ENCODE measurements at places on chromosomes 4 and X.

DNA sequence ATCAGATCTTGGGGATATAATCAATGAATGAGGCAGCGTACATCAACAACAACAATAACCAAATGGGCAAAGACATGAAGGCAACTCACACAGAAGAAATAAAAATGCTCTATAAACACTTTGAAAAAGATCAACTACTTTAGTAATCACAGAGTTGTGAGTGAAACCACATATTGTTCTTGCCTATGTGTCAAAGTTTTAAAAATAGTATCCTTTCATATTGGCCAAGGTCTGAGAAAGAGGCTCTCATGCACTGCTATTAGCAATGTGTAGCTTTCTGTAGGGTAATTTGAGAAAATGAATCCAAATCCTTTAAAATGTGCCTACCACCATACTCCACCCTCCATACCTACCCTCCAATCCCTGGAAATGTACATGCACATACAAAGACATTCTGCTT, 25.0 kb downstream of the COQ2 start:
- no peak for DNase-seq

DNA sequence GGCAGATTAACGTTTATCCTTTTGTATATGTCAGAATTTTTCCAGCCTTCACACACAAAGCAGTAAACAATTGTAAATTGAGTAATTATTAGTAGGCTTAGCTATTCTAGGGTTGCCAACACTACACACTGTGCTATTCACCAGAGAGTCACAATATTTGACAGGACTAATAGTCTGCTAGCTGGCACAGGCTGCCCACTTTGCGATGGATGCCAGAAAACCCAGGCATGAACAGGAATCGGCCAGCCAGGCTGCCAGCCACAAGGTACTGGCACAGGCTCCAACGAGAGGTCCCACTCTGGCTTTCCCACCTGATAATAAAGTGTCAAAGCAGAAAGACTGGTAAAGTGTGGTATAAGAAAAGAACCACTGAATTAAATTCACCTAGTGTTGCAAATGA, 94.8 kb downstream of the TET2 start:
- DNase-seq, result no peak

- no peak for DNase-seq
Observed at GRCh38 chr4:8053688-8054449, 104.7 kb downstream of the ABLIM2 start.

DNA sequence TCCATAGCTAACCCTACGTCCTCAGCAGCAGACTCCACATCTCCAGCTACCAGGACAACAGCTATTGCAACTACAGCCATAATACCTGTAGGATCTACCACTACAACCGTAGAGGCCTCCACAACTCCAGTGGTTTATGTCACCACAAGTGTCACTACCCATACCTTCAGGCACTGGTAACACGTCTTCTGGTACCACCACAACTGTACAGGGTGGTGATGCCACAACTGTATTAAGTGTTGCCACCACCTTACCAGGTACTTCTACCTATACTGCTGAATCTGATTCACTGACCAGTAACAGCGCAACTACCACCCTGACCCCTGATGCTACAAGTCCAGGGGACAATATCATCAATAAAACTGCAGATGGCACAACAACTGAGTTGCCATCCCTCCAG, 34.6 kb upstream of the CABS1 start:
- DNase-seq, result no peak

- no peak for DNase-seq
Observed at GRCh38 chr4:16264798-16265197, 38.5 kb upstream of the TAPT1 start.

DNA sequence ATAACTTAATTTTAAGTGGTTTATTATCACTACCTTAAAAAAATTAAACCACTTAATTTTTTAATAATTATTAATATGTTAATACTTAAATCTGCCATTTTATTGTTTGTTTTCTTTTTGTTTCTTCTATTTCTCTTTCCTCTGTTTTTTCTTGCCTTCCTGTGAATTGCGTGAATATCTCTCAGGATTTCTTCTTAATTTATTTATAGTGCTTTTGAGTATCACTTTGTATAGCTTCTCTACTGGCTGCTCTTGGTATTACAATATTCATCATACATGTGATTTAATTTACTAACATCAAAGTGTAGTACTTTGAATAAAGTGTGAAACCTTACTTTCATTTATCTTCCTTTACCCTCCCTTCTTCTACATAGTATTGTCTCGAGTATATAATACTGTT, 349.5 kb upstream of the CPXCR1 start:
- DNase-seq, result no peak

- no peak for DNase-seq
Observed at GRCh38 chr4:133162941-133163340, 13.8 kb downstream of the PCDH10 start.

DNA sequence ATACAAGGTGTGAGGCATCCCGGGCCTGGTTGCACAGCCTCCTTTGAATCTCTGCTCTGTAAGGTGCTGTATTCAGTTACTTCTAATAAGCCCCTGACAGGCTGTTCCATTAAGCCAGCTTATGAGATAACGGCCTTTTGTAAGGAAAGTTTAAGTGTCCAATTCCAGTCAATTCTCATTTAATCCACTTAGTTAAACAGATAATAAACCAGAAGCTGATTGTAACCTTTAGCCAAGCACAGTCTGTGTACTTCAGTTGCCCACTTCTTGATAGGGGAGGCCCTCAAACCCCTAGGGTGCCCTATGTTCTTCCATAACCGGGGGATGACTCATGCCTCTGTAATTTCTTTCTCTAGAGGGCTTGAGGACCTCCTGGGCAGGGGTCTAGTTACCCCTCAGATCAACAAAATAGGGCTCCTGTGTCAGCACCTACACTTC, 63.4 kb downstream of the RASL11B start:
- no peak for DNase-seq

- no peak for DNase-seq
Observed at GRCh38 chr4:112857461-112857860, 192.0 kb upstream of the ANK2 start.

- no peak for DNase-seq
Observed at GRCh38 chr4:34721835-34722234, 1522.5 kb downstream of the ARAP2 start.

All from NCI-H1930 (cell line).